ENCODE measurements at places on chromosomes 4 and X.
A peak's percentile ranks its signal among the peaks of the same experiment; 100 is the strongest.

DNA sequence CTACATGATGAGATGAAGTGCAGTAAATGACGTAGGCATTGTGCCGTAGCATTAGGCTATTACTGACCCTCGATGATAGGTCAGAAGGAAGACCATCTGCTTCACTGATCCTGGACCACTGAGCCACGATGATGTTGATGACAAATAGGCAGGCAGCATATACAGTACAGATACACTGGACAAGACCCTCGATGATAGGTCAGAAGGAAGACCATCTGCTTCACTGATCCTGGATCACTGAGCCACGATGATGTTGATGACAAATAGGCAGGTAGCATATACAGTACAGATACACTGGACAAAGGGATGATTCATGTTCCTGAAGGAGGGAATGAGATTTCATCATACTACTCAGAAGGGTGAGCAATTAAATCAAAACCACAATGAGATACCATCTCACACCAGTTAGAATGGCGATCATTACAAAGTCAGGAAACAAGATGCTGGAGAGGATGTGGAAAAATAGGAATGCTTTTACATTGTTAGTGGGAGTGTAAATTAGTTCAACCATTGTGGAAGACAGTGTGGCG is 50.9 kb downstream of the BEND4 start:
- DNase-seq, result no peak

DNA sequence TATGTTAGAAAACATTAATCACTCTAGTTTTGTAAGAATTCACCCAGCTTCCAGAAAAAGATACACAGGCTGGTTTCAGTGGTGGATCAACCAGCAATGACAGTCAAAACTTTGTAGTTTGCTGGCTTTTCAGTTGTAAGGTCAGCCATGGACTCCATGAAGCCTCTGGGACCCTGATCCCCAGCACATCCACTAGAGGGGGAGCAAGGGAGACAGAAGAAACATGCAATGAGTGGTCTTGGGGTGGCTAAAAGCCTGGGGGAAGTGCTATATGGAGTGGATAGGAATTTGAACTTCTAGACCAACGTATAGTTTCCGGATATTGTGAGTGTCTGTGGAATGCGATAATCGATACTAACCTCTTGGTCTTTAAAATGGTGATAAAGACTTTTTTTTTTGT is 72.7 kb downstream of the AFF2 start:
- peak; percentile 32 for DNase-seq

DNA sequence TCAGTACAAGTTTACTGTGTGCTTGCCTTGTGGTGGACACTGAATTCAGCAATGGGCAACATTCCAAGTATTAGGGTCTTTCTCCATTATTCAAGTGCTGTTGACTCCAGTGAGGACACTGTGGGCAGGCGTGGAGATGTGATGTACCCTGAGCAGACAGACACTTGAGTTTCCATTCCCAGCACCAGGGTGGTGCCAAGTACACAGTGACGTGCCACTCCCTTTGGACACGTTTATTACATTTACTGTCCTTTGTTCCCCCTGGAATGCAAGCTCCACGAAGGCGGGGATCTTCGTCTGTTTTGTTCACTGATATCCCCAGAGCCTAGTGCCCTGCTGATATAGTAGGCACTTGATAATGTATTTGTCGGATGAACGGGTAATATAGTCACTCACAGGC is 130.6 kb upstream of the STX18 start:
- DNase-seq, result no peak

GRCh38 chrX:39897741-39898097 is 200.0 kb downstream of the BCOR start:
- DNase-seq, result peak; percentile 24

- no peak for DNase-seq
These were observed 2.1 kb downstream of the MAGEA10 start for GRCh38 chrX:152136312-152136711.

DNA sequence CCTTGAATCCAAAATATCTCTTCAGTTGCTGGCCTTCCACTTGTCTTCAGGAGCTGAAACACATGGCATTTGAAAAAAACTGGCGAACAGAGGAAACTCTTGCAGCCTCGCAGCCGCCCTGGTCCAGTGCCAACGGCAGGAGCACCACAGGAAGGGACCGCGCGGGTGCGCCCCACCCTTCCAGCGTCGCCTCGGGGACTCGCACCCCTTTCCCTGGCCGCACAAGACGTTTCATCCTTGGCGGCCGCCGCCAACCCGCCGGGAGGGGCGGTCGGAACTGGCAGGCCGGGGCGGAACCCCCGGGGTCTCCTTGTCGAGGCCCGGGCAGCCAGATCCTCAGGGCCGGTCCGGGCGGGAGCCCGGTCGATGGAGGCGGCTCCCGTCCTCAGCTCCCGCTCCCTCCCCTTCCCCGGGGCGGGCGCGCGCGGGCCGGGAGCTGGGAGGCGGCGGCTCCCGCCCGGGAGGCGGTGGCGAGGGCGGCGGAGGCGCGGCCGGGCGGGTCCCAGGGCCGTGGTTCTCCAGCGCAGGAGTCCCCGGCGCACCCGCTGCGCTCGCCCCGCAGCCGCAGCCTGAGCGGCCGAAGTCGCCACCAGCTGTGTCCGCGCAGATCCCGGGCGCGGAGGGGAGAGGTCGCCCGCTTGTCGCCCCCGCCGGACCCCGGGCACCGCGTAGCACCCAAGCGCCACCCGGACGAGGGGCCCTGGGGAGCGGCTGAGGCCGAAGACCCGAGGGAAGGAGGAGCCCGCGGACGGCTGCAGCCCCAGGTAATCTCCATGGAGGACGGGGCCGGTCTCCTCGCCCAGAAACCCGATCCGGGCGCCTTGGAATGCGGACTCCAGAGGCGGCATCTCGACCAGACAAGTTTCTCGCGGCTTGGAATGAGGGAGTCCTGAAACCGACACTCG is 886 bp upstream of the NDST3 start:
- DNase-seq, result peak; percentile 86

DNA sequence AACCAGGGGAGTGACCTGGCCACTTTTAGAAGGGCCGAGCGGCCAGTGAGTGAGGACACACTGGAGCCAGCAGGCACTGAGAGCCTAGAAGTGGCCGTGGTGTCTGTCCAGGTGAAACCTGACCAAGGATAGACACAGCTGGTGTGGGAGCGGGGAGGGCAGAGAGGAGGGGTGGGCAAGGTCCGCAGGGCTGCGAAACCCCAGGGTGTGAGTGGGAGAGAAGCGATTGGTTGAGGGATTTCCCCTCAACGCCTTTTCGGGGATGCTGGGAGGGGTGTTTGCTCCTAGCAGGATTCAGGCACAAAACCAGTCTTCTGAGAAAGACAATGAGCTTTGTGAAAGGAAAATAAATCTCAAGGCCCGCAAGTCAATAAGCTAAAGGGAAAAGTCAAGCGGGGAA is 33.2 kb upstream of the ARSD start:
- no peak for DNase-seq

DNA sequence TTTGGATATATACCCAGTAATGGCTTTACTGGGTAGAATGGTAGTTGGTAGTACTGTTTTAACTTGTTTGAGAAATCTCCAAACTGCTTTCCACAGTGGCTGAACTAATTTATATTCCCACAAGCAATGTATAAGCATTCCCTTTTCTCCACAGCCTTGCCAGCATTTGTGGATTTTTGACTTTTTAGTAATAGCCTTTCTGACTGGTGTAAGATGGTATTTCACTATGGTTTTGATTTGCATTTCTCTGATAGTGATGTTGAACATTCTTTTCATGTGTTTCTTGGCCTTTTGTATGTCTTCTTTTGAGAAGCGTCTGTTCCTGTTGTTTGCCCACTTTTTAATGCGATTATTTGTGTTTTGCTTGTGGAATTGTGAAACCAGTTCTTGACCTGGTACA is 290.5 kb downstream of the BMPR1B start:
- DNase-seq, result no peak

GRCh38 chrX:39773923-39774773 is 323.6 kb downstream of the BCOR start:
- peak; percentile 34 for DNase-seq

GRCh38 chr4:24887881-24888430 is 24.9 kb downstream of the CCDC149 start:
- no peak for DNase-seq

Measured in hematopoietic multipotent progenitor cell treated with erythropoietin and hydrocortisone succinate and interleukin-3 and kit ligand, for 4 days (in vitro differentiated cells).